ENCODE measurements at places on chromosomes 7 and 10.

- DNase-seq = no peak
Measured at GRCh38 chr10:50850578-50851230, 34.7 kb downstream of the A1CF start.

DNA sequence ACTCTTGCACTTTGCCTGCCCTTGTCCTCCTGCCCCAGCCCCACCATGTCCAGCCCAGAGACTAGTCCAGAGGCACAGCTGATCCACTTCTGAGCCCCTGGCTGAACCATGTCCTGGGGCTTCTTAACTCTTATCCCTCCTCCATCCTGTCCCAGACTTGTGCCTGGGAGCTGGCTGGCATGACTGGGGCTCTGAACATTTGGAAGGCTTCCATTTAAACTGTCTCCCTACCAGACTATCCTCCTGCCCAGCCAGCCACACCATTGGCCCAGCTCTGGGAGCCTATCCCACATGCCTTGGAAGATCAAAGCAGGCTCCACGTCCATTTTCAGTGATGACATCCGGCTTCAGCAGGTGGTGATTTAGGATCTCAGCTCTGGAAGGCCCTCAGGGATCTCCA lies 57.4 kb downstream of the FAM241B start:
- DNase-seq = no peak

- DNase-seq = no peak
Measured at GRCh38 chr7:749140-749551, 22.1 kb upstream of the PRKAR1B start.

DNA sequence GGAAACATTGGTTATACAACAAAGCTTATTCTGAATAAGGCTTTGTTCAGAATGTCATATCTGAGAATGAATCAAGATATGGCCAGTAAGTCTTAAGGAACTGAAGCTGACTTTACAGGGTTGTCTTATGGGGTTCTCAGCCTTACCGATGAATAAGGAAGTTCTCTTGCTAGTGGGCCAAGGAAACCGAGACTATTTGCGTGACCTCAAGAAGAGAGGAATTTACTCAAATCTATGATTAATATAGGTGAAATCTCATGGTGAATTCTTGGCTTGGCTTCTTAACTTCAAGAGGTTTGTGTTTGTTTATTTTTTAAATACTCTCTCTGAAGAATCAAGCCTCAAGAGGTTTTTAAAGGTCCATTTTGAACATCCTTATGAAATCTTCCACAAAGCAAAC lies 4.7 kb upstream of the MRLN start:
- DNase-seq = no peak

DNA sequence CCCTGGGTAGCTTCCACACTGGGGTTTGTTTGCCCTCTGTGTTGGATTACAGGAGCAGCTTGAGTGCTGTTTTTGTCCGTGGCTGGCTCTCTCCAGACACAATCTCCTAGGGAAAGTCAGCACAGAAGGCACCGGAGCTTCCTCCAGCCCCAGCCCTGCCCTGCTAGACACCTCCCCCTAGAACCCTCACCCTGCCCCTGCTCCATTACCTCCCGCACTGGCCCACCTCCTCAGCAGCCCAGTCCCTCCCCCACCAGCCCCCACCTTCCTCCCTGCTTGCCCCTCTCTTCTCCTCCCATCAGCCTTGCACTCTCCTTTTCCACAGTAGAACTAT lies 130.5 kb downstream of the ADCY1 start:
- DNase-seq = no peak

DNA sequence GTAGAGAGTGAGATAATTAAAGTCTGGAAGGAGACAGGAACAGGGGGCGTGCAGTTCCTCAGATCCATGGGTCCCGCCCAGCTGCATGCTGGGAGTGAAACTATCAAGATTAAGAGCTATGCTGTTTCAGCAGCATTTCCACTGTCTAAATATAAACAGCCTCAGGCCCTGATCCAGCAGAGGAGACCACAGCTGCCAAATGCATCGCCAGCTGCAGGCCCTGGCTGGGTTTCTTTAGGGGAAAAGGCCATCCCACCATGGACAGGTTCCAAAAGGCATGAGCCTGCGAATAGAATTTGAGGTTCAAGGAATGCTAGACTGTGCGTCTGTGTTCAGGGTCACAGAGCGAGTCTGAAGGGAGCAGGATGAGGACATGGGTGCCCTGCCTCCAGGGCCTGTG lies 411.4 kb downstream of the PAXIP1 start:
- no peak for DNase-seq

DNA sequence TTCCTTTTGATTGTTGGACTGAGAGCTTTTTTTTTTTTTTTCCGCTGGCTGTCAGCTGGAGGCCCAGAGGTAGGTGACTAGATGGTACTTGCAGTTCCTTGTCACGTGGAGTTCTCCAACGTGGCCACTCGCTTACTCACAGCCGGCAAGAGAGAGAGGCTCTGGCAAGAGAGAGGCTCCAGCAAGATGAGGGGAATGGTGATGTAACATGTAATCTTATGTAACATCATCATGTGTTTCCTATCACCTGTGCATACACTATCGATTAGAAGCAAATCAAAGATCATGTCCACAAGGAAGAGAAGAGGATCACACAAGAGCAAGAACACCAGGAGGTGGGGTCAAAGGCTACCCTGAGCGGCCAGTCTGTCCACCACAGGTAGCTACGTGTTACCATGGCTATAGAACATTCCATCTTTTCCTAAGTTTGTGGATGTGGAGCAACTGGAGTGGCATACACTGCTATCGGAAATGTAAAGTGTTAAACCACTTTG lies 4.0 kb upstream of the BORCS7 start:
- no peak for DNase-seq

GRCh38 chr7:27312820-27313219 lies 70.2 kb downstream of the EVX1 start:
- DNase-seq = no peak

DNA sequence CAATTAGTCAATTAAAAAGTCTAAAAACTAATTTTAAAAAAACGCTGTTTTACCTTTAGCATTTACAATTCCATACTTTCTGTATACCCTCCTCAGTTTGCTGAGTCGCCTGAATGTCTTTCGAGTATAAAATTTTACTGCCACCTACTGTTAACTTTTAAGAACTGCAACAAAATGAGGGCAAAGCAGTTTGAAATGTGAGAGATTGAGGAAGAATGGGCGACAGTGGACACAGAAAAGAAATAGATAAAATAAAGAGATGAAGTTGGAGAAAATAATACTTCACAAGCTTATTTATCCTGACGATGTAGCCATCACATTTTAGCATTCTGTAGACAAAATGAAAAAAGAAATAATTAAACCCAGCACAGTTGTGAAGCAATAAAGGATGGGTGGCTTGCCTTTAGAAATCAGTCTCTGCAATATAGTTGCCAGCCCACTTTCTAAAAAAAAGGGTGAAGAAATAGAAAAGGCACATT lies 110.8 kb upstream of the PTN start:
- DNase-seq = no peak

GRCh38 chr7:93008833-93009232 lies 108.9 kb downstream of the SAMD9 start:
- no peak for DNase-seq

GRCh38 chr7:132557489-132558044 lies 18.7 kb downstream of the PLXNA4 start:
- no peak for DNase-seq

GRCh38 chr7:157927313-157927925 lies 590.6 kb downstream of the DNAJB6 start:
- DNase-seq = no peak

DNA sequence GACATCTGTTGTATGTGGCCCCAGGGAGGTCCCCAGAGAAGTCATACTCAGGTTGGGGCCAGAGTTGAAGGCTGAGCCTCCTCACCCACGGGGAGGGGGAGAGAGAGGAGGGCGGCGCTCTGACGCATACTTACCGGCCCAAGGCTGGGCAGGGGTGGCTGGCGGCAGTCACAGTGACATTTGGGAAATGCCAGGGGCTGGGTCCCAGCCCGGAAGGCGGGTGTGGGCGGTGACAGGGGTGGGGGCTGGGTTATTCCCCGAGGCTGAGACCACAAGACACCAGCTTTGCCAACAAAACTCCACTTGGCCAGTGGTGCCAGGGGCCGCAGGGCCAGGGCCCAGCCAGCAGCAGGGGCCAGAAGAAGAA lies 41.1 kb downstream of the RASGEF1A start:
- DNase-seq = peak; percentile 47

DNA sequence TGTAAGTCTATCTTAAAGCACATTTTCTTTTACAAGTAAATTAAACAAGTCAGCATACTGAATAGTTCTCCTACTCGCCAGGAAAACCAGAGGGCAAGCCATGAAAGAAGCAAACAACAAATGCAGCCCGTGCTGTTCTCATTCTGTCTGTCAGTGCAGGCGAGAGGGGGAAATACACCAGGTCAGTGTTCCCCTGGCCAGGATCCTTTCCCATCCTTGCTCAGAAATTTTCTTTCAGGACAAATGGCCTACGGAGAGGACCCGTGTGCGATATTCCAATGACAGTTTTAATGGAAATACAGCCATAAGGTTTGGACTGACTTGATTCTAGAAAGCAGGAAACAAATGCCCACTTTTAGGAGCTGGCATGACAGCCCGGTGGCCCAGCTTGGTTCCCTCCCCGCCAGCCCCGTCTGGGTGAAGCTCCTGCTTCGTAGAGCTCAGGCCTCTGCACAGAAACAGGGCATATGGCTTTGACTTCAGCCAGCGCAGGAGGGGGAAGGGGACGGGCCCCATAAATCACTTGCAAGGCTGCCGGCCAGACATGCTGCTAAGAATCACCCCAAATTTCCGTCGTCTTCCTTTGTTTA lies 67.8 kb downstream of the FRMD4A start:
- no peak for DNase-seq
